ENCODE measurements at places on chromosomes 11 and 22. TPM values are rescaled to one million over a fixed set of nuclear protein-coding genes. Genes with fewer than 3 reads are reported as not detected.

Gene APOA5
- not detected for total RNA-seq

Gene GNAZ
- total RNA-seq: 0.89 TPM

Gene PANX1
- total RNA-seq: 30.9 TPM

Gene CARD16
- total RNA-seq: 30.8 TPM

Gene MRE11
- total RNA-seq: 10.4 TPM

Gene PC
- total RNA-seq: 21.7 TPM

Gene ELMOD1
- 0.17 TPM for total RNA-seq

Gene RRP7A
- total RNA-seq: 30.6 TPM

Gene KCNJ5
- not detected for total RNA-seq

Gene CRYBB2
- total RNA-seq: not detected

Gene MN1
- total RNA-seq: 0.45 TPM

Gene TUBA8
- total RNA-seq: 0.59 TPM

Gene ELFN2
- 1.3 TPM for total RNA-seq

Gene TECTA
- total RNA-seq: under 0.01 TPM

Gene XPNPEP3
- 8.1 TPM for total RNA-seq

Gene PANX2
- 0.17 TPM for total RNA-seq

Gene RFPL1
- total RNA-seq: not detected

Gene OSBP2
- 0.89 TPM for total RNA-seq

Gene PRR5L
- total RNA-seq: 1.2 TPM

Gene FJX1
- 34.1 TPM for total RNA-seq

Gene GDPD4
- total RNA-seq: not detected

Gene OR2AG2
- total RNA-seq: under 0.01 TPM

Gene GRAP2
- not detected for total RNA-seq

Gene NUDT8
- total RNA-seq: 25.3 TPM

Gene BEST1
- total RNA-seq: 1.7 TPM

Gene TTLL12
- total RNA-seq: 47.3 TPM

Gene NAALADL1
- 41.6 TPM for total RNA-seq

Gene CCDC116
- total RNA-seq: not detected

Gene NPAS4
- total RNA-seq: not detected

Gene DTX4
- 0.84 TPM for total RNA-seq

Gene POTEH
- not detected for total RNA-seq

Gene SLC22A8
- not detected for total RNA-seq

Gene LDHAL6A
- 0.17 TPM for total RNA-seq

Gene CD44
- total RNA-seq: 224 TPM

Gene SLC35F2
- total RNA-seq: 16.6 TPM

Gene OR8D4
- total RNA-seq: not detected

Gene KCTD17
- 29.8 TPM for total RNA-seq

Gene ARSA
- total RNA-seq: 17.4 TPM

Gene VSIG10L2
- total RNA-seq: not detected

Gene DENND5A
- 54.8 TPM for total RNA-seq

Gene THYN1
- total RNA-seq: 73.8 TPM

Gene RNF26
- total RNA-seq: 16.0 TPM

Gene CYP2D6
- 0.17 TPM for total RNA-seq

Gene OR52L1
- total RNA-seq: not detected

Gene ACR
- total RNA-seq: not detected

Gene CD82
- 9.8 TPM for total RNA-seq
